Brain microvascular endothelial cell (primary cell): ENCODE measurements at places on chromosomes 4 and X.

DNA sequence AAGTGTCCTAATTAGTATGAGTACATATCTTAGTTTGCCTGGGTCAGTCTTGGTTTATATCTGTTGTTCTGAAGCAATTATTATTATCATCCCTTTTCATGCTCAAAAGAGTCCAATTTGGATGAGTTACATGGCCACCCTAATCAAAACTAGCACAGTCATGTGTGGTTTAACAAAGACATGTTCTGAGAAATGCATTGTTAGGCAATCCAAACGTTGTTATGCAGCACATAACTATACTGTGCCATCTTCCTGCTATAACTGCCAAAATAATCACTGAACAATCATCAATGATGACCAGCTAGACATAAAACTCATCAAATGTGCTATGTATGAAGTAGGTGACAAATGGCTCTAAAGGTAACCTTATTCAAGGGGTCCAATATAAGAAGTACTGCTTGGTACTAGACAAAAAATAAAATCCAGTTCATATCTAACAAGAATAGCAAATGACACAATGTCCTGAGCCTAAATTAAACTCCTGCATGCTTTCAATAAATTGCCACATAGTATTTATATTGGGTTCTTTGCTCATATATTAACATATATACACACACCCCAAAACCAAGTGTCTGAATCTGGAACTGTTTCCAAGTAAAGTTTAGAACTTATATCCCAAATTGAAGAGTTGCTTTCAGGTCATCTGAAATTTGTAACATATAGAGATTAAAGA, 41.9 kb downstream of the CNOT6L start:
- no peak for DNase-seq

DNA sequence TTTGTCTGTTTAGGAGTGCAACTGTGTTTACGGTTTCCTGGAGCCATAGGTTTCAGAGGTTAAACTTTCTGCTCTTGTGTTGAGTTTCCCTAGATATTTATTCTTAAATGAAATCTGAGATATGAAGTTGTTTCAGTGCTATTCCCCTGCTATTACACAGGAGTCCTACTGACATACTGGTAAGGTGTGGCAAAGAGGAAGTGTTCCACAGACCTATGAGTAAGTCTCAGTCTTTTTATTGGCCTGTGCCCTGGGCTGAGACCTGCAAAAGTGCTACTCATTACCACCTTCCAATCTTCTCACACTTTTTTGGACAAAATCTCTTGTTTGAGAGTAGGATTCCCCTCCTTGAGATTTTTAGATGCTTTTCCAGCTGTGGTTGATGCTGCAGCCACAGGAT, 35.6 kb upstream of the MAGEA8 start:
- DNase-seq = no peak

DNA sequence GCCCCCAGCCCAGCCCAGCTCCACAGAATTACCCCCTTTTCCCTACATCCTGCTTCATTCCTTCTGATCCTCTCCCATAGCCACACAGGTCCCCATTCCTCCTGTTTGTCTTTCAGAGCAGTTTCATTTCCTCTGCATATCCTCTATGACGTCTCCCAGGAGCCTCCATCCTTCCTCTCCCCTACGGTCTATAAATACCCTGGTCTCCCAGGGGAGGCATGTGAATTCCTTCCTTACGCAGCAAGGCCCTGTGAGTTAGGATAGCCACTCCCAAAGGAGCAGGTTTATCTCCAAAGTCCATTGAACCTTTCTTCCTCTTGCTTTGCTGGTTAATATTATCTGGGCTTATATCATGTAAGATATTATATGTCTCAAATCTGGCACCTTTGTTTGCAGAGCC, 8.4 kb upstream of the APLN start:
- peak; percentile 61 for DNase-seq

GRCh38 chrX:40809210-40809609, 73.9 kb upstream of the MED14 start:
- no peak for DNase-seq

GRCh38 chrX:74423289-74423998, 2.2 kb downstream of the SLC16A2 start:
- no peak for DNase-seq

DNA sequence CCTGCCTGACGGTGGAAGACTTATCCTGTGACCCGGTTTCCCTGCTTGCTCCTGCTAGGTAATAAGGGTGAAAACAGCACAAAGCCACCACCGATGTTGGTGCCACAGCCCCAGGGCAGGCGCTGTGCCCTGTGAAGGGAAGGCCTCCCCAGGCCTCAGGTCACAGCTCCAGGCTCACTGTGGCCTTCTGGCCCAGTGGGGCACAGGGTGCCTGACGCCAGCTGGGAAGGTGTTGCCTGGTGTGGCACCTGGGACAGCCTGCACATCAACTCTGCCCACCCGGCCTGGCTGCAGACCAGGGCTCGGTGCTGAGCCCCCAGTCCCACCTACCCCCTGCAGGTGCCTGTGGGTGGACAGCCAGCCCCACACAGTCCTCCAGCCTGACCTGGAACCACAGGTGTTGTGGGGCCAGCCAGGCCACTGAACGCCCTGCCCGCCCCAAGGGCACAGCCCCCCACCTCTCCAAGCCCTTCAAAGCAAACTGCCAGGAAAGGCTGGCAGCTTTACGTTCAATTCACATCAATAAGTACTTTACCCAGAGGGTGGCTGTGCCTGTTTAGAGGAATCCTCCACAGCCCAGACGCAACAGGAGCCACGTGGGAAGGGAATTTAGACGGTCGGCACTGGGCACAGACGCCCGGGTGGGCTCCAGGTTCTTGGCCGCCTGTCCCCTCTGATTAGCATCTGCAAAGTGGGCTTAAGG, 54.3 kb downstream of the ZFYVE28 start:
- DNase-seq = no peak

DNA sequence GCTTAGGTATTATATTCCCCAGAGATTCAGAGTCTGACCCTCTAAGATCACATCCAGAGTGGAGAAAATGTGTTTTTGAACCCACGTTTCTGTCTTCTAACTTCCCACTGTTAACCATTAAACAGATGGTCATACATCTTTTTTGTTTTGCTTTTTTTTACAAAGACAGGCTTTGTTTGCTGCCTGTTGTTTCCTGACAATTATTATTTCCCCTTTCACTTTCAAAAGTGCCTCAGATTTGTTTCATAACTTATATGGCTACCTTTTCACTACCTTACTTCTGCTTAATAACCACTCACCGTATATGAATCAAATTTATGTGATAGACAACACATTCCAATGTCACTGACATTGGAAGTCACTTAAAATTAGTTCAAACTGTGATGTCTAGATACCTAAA, 142.2 kb downstream of the HS3ST1 start:
- no peak for DNase-seq

DNA sequence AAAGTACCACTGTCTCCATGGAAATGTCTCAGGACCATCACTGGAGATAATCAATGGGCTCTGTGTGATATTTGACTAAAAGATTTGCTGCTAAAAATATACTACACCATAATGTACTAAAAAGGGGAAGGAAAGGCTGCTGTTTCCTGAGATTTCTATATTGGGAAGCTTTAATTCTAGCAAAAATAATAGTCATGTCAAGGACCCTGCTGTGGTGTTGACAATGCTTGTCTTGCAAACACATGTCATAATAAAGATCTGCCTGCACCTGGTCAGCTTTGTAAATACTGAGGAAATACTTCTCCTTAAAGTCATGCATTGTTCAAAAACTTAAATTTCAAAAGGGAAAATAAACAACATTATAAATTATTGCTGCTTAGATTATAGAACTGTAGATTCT, 417.9 kb downstream of the GPM6A start:
- DNase-seq = no peak

DNA sequence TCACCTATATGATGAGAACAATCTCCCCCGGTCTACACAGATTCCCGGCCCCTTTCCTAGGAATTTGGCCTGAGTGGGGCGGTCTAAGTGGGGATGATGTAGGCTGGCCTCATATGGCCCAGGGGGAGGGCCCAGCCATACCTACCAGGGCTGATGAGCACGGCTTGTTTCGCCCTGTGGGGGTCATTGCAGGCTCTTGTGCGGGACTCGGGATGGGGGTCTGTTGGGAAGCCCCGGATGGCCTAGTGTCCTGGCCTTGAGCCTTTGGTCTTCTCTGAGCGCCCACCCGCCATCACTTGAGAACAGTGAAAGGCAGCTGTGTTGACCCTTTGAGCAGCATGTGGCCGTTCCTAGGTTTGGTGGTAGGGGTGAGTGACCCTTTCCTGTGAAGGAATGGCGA, 4.8 kb upstream of the CTAG2 start:
- DNase-seq = no peak

DNA sequence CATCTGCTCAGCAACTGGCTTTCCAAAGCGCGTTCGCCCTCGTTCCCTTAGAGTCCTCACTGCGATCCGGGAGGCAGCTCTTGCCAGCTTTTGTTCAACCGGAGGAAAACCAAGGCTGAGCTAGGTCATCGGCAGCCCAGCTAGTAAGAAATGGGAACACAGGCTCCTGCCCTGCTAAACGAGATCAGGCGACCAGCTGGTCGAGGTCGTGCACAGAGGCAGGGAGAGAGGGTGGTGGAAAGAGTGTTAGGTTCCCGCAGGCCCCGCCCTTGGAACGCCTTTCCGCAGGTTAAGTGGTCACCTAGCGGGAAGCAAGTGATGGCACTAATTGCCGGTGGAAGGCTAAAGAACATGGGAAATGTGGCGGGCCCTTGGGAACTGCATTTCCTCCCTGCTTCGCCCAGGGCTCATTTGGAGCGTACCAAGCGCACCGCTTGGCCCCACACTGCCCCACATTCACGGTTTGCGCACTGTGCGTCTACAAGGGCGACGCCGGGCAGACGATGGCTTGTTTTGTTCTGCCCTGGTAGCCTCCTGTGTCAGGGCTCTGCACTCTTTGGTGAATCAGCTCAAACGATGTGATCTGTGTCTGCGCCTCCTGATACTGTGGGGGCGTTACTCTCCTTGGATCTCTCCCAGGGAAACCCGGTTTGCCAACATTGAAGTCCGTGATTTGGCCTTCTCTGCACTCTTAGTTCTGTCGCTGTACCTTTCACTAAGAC, 7.2 kb upstream of the PRDM8 start:
- no peak for DNase-seq

DNA sequence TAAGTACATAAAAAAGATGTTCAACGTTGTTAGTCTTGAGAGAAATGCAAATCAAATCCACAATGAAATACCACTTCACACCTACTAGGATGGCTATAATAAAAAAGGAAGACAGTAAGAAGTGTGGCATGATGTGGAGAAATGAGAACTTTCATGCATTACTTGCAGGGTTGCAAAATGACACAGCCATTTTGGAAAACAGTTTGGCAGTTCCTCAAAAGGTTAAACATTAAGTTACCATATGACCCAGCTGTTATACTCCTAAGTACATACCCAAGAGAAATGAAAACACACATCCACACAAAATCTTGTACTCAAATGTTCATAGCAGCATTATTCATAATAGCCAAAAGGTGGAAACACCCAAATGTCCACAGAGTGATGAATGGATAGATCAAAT, 25.8 kb upstream of the LIMCH1 start:
- no peak for DNase-seq

- no peak for DNase-seq
These were observed 57.8 kb downstream of the FAM184B start for GRCh38 chr4:17723648-17724047.

GRCh38 chr4:54281054-54281766, 52.1 kb downstream of the PDGFRA start:
- peak; percentile 84 for DNase-seq

DNA sequence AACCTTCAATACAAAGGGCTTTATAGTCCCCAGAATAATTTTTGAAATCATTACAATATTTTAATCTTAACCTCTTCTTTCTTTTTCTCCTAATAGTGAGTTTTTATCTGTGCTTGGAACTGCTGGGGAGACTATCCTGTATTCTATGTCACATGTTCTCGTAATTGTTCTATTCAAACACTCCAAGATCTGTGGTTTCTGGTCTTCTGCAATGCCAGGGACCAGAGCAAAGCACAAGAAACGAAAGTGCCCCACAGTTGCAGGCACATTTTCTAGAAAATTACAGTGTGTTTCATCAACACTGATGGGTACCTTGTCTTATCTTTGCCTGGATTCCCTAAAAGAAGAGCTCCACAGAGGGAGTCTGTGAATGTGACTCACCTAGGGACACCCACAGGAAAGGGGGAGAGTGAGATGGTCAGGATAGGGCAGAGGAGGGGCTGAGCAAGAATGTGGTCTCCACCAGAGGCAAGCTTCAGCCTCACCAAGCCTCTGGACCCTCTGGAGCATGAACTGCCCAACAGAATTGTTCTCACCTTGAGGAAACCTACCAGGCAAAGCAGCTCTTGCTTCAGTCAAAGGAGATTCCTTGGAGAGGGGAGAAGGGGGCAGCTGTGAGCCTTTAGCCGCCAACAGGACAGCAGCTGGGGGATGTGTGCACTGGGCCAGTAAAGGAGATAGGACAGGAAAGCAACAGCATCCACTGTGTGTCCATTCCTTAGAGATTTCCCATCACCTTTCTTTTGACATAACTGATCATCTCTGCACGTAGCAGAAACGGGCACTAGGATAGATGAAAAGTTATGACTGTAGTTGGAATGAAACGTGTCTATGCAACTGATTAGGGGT, 25.9 kb downstream of the UNC5C start:
- no peak for DNase-seq

- DNase-seq = no peak
These were observed 556 bp upstream of the SMARCA5 start for GRCh38 chr4:143512978-143513313.

GRCh38 chrX:154125391-154126040, 18.5 kb upstream of the OPN1LW start:
- no peak for DNase-seq

DNA sequence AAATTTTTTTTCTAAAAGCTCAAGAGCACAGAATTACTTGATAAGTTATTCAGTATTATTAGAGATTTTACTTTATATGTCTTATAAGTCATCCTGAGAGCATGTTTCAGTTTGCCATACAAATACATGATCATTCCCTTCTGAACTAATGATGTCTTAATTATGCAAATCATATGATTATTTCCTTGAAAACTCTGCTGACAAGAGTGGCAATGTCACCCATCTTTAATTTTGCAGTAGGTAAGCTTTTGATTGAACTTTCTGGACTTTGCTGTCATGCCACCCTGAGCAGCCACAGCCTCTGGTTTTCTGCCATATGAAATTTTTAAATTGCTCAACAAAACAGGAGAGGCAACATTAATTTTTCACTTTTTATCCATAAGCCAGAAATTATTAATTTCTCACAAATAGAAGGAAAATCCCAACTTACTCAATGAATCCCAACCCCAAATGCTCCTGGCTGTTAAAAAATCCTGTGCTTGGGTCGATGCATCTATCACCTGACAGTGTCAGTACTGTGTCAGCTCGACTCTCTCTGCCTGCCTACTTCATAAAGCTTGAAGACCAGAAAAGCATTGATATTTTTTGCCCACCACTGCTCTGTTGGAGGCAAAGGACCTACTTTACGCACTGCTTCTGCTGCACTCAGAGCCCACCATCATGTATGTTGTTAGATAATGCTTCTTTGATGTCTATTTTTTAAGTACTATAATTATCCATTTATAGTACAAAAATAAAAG, 11.6 kb upstream of the HADH start:
- no peak for DNase-seq

- DNase-seq = no peak
These were observed 56.5 kb downstream of the QRFPR start for GRCh38 chr4:121324331-121324730.
